ENCODE measurements at places on chromosomes 2 and 18. TPM values are rescaled to one million over a fixed set of nuclear protein-coding genes. Genes with fewer than 3 reads are reported as not detected.

The BOLL gene
- not detected for total RNA-seq

The ZNF804A gene
- 0.19 TPM for total RNA-seq

The NABP1 gene
- 13.8 TPM for total RNA-seq

The ARHGEF33 gene
- 0.32 TPM for total RNA-seq

The TNS1 gene
- total RNA-seq: 74.4 TPM

The ZAP70 gene
- total RNA-seq: 7.8 TPM

The VWC2L gene
- not detected for total RNA-seq

The AGPS gene
- total RNA-seq: 24.1 TPM

The LIMS1 gene
- total RNA-seq: 63.3 TPM

- DNase-seq: no peak
Observed at GRCh38 chr2:25001325-25001637, 29.5 kb upstream of the DNAJC27 start.

- no peak for DNase-seq
Observed at GRCh38 chr2:164371916-164372315, 249.4 kb downstream of the GRB14 start.

DNA sequence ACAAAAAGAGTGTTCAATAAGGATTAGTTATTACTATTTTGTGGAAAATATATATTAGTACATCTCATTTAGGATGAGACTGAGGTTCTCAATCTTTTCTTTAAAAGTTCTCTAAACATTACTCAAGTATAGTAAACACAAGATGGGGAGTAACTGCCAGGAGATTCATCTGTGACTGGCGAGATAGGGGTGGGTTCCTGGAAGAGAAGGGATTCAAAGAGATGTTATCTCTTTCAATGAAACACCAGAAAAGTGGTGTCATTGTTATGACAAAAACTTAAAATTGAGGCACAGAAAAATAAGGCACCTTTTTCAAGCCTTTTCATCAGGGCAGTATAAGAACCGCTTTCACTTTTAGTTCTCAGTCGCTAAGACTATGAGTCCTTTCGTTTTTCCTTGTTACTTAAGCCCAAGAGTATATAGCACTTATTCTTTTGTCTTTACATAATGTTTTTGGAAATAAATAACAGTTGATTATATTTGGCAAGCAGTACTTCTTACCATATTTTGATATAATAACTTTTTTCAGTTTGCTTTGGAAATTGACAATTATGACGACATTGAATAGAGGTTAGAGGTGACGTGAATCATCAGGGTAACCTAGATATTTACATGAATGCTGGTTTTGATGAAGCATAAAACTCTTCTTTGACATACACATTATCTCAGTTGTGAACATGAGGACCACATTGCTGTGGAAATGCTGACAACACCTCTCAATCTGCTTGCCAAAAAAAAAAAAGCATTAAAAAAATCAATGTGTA, 393.9 kb upstream of the TCF4 start:
- DNase-seq: no peak

- DNase-seq: no peak
Observed at GRCh38 chr18:35289293-35289692, 736 bp downstream of the ZSCAN30 start.

- no peak for DNase-seq
Observed at GRCh38 chr2:96866586-96866985, 3.3 kb downstream of the SEMA4C start.

GRCh38 chr2:220489121-220489520, 861.7 kb downstream of the SLC4A3 start:
- DNase-seq: no peak

DNA sequence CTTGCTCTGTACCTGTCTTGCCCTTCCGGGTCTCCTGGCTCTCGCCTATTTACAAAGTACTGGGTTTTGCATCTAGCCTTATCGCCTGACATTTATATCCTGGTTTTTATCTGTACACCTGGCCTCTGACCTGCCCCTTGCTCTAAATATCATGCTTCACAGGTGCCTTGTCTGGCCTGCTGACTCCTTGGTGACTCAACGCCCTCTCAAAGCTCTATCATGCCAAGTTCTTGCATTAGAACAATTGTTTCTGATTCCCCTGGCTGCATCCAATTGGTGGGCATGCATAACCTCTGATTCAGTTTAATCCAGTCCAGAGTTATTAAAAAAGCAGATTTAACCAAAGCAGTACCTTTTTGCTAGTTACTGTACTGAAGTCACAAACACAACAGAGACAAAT, 113.9 kb upstream of the CCDC68 start:
- DNase-seq: no peak

GRCh38 chr18:76498064-76498463, 3.0 kb upstream of the ZNF516 start:
- DNase-seq: no peak

DNA sequence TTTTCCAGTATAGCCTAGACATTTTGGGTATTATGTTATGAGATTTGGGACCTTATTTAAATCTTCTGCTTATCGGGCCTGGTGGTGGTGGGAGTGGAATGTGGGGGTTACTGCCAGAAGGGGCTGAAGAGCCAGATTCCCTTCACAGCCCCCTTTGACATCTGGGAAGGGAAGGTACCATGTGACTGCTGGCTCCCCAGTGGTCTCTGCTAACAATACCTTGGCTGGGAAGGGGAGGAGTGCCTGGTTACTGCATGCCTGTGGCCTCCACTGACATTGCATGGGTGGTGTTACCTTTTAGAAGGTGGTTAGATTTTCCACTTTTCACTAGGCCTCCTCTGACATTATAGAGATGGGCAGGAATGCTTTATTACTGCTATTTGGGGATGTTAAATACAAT, 8.0 kb downstream of the ATP9B start:
- no peak for DNase-seq

DNA sequence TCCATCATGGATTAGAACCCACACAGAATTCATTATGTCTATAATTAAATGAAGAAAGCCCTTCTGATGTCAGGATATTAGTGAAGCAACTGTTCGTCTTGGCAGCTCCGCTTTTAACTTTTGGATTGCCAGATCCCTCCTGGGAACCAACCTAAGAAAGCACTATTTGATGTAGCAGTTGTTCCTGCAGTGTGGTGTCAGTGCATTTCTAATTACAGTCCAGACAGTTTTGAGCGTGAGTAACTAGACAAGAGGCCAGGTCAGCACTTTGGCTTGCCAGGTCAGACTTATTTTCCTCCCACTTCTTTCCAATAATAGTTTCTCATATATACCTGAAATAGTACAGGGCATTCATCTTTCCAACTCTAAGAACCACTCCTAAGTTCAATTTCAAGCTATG, 13.8 kb downstream of the NRXN1 start:
- DNase-seq: no peak

DNA sequence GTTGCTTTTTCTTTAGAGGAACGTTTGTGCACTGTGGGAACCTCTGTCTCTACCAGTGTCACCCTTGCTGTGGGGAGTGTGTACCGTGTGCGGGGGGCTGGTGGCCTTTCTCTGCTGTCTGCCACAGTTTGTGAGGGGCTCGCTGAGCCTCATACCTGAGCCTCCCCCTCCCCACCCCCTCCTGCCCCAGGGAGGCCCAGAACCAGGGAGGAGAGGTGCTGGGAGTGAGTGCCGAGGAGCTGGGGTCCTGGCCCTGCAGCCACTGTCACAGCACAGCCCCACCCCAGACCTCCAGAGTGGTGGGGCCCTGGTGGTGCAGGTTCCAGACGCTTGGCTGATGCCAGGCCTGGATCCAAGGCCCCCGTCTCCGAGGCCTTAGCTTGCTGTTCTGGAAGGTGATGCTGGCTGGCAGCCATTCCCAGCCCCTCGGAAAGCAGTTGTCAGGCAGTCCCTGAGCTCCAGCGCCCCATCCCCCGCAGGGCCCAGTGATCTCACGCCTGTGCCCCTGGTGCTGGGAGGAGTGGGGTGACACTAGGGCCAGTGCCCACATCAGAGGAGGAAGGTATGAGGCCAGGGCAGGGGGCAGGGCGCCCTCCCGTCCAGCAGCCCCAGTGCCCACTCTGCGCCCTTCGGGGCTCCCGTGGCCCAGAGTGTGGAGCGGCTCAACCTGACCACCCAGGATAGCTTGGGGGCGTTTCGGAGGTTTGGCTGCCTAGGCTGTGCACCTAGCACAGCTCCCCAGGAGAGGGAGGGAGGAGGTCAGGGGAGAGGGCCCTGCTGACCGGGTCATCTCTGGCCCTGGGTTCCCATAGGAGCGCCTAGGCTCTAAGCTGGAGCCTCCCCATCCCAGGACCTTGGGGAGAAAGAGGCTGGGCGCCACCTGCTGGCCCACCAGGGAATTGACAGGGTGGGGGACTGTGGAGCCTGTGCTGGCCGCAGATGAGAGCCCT, 53.0 kb upstream of the ALPP start:
- no peak for DNase-seq

GRCh38 chr2:217101972-217102371, 242.1 kb upstream of the TNP1 start:
- DNase-seq: no peak

DNA sequence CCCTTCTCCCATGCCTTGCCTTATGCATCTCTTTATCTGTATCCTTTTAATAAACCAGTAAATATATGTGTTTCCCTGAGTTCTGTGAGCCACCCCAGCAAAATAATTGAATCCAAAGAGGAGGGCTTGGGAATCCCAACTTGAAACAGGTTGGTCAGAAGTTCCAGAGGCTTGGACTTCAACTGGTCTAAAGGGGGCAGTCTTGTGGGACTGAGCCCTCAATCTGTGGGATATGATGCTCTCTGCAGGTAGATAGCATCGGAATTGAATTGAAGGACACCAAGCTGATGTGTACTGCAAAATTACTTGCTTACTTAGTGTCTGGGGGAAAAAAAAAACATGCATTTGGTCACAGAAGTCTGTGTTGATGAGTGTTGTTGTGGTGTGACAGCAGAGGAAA, 1033.5 kb upstream of the TMEFF2 start:
- DNase-seq: no peak

- no peak for DNase-seq
Observed at GRCh38 chr2:189056200-189057106, 82.3 kb downstream of the COL3A1 start.

DNA sequence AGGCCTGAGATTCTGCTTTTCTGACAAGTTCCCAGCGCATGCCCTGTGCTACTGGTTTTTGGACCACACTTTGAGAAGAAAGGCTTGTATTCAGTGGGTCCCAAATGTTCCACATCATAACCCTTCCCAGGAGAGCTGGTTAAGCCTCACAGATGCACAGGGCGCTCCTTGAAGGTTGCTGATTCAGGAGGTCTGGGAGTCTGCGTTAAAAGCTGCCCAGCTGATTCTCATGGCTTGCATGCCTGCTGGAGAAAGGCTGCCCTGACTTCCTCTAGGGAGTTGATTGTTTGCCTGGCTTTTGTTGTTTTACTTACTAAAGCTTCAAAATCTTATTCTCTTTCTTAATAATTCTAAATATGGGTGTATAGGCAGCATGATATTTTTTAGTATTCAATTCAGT, 20.7 kb downstream of the CRYGD start:
- no peak for DNase-seq

DNA sequence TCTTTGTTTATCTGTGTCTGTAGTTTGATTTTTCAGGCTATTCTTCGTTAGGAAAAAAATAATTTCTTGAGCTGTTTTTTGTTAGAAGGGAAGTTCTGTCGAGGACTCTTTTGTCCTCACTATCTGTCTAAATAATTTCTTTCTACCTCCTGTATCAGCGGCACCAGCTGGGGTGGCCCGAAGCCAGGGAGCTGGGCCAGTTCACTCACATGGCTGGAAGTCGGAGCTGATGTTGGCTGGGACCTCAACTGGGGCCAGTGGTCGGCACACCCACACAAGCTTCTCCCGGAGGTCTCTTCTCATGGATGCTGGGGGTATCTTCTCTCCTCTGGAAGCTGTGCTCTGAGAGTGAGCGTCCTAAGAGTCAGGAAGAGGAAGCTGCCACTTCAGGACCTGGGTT, 8.0 kb upstream of the PDIA6 start:
- DNase-seq: no peak

- DNase-seq: no peak
Observed at GRCh38 chr2:205483095-205483494, 199.2 kb upstream of the NRP2 start.

DNA sequence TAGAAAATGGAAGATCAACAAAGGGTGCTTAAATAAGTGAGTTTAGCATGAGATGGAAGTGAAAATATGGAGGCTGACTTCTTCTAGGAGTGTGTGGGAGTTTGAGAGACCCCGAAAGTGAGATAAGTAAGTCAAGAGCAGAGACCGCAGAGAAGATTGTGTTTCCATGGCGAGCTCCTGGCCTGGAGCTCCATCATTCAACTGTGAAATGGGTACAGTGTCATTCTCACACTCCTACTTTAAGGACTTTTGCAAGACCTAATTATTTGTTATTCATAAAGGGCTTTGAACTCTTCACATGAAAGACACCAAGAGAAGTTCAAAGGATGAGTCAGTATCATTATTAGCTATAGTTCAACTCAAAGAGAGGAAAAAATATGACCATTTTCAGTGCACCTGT, 134.2 kb upstream of the PIK3C3 start:
- no peak for DNase-seq

GRCh38 chr18:55900380-55900779, 312.4 kb upstream of the TCF4 start:
- DNase-seq: no peak

DNA sequence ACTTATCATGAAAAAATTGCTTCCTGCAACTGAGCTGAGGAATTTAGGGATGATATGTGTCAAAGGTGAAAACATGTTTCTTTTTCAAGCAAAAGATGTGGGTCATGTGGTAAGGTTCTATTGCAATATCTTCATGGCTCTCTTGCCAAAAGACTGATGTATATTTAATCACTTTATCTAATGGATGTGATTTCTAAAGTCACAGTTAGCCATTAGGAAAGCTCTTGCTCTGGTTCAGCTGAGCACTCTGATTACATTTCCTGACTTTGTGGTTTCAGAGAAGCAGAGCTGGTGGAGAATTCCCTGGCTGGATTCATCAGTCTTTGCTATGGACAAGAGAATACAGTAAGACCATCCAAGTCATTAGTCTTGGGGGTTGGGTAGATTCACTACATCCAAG, 24.4 kb downstream of the SCN9A start:
- no peak for DNase-seq

- DNase-seq: no peak
Observed at GRCh38 chr2:55138882-55139229, 88.6 kb upstream of the RTN4 start.

DNA sequence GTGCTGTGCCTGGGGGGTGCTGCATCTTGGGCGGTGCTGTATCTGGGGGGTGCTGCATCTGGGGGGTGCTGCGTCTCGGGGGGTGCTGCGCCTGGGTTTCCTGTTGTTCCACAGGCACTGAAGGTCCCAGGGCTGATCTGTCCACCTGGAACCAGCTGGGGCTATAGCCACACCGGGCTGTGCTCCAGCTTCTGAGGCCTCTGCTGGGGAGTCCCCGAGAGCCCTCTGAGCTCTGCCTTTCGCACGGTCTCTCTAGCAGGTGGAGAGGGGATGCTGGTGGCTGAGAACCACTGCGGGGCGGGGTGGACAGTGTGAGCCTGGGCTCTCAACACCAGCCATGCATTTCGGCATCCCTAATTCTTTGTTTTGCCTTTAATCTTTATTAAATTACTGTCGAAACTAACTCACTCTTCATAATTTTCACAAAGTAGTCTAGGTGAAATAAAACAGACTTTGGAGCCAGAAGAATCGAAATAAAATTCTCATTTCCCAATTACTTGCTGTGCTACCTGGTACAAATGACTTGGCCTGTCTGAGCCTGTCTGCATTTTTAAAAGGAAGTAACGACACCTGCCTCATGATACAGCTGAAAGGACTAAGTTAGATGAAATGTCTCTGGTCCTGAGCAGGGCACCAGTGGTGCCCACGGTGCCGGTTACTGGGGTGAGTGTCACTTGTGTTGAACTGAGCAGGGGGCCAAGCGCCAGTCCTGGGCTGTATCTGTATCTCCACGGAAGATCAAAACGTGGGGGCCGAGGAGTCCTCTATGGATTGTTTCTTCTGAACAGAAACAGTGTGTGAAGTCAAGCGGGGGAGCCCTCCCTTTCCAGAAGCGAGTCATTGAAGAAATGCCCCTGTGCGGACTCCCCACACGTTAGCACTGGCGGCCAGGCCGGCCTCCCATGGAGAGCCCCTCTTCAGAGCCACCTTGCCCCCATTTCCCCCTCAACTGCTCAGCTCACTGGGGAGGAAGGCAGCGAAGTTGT, 142.0 kb downstream of the ASB1 start:
- DNase-seq: no peak
